Stimulated activated CD4-positive, alpha-beta T cell treated with anti-CD3 and anti-CD28 coated beads, Interleukin-4, amount 100 ng/mL, for 24 hours (primary cell): ENCODE measurements at places on chromosomes 5 and 9.

DNA sequence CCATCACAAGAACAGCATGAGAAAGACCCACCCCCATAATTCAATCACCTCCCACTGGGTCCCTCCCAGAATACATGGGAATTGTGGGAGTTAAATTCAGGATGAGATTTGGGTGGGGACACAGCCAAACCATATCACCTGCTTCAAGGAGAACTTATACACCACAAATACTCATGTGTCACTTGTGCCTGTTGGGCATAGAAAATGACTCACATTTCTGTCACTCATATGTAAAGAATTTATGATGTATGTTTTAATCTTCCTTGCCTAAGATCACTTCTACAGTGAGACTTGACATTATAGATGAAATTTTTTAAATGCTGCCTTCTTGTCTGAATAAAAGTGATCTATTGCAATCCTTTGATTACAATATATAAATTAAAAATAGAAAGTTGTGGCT is 23.0 kb upstream of the PRDM6 start:
- DNase-seq, result no peak

DNA sequence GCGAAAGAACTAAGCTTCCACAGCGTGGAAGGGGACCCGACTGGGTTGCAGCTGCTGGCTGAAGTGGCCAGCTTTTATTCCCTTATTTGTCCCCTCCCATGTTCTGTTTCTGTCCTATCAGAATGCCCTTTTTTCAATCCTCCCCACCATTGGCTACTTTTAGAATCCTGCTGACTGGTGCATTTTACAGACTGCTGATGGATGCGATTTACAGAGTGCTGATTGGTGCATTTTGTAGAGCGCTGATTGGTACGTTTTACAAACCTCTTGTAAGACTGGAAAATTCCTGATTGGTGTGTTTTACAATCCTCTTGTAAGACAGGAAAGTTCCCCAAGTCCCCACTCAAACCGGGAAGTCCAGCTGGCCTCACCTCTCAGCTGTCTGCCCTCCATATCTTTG is 50.7 kb downstream of the KLF9 start:
- no peak for DNase-seq

DNA sequence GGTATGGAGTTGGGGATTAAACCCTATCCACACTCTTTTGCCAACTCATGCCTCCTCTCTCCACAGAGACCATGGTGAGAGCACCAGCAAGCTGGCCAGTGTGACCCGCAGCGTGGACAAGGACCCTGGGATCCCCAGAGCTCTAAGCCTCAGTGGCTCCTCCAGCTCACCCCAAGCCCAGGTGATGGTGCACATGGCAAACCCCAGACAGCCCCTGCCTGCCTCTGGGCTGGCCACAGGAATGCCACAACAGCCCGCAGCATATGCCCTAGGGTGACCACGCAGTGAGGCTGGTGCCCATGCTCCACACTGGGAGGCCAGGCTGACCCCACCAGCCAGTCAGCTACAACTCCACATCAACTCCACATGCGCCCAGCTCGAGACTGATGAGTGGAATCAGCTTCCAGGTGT is 11.5 kb upstream of the CARD19 start:
- no peak for DNase-seq

- DNase-seq, result no peak
Measured at GRCh38 chr5:172768573-172769341, 2.2 kb downstream of the DUSP1 start.

GRCh38 chr5:98836175-98836574 is 62.7 kb downstream of the RGMB start:
- DNase-seq, result no peak

- DNase-seq, result no peak
Measured at GRCh38 chr5:171122372-171122771, 186.7 kb upstream of the TLX3 start.

GRCh38 chr5:159073026-159073425 is 26.7 kb downstream of the EBF1 start:
- DNase-seq, result no peak
